Fibroblast of skin of left biceps (primary cell): ENCODE measurements at places on chromosomes 6 and 20.

GRCh38 chr6:150667977-150668716, 68.5 kb downstream of the PLEKHG1 start:
- peak; percentile 51 for DNase-seq

DNA sequence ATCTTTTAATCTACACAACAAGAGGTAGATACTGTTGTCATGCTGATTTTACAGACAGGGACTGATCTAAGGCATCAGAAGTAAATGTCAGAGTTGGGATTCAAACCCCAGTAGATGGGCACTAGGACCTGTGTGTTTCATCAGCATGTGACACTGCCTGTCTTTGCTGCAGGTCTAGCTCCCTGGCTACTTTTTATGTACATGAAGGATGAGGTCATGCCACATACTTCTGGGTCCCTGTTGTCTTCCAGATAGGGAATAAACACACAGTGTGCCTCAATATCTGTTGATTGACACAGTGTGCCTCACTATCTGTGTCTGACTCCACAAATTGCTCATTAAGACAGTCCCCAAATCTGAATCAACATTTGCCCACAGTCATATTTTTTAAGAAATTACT, 106.9 kb downstream of the TFAP2B start:
- DNase-seq: no peak

GRCh38 chr20:53905019-53905819, 165.2 kb downstream of the BCAS1 start:
- no peak for DNase-seq

DNA sequence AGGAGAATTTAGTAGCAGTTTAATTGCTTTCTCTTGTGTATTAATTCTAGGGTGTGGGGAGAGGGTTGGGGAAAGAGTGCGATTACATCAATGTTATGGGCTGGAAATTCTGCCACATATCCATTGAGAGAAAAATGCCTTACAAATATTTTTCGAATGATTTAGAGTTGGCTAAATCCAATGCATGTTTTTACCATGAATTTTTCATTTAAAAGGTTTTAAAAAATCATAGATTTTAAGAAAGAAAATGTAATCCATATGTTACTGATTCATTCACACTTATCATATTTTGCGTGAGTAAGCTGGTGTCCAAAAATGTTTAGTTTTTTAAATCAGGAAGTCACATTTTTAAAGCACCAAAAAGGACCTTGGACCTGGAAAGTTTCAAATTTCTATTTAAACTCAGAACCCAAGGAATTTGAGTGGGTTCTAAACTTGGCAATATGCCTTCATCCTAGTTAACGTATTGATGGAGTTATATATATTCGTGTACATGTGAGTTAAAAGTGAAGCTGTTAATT, 627.4 kb upstream of the CITED2 start:
- peak; percentile 91 for DNase-seq

DNA sequence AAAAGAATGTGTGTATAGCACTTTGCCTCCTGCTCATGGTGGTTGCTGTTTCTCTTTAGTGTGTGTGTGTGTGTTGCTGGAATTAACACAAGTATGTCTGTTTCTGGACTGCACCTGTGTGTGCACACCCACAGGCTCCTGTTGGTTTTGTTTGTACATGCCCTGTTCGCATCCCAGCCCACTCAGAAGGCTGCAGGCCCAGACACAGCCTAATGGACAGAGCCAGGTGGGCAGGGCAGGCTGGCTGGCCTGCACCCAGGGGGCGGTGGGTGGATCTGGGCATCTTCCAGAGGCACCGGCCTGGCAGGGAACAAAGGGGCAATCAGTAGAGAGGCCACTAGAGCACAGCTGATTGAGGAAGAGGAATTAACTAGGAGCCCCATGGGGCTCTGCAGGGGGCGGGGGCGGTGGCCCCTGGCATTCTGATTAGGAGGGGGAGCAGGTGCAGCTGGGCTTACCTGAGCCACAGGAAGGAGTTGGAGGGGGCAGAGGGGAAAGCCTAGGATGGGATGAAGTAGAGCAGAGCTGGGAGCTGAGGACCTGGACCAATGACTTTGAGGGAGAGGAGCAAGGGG, 21.9 kb downstream of the CD40 start:
- no peak for DNase-seq

DNA sequence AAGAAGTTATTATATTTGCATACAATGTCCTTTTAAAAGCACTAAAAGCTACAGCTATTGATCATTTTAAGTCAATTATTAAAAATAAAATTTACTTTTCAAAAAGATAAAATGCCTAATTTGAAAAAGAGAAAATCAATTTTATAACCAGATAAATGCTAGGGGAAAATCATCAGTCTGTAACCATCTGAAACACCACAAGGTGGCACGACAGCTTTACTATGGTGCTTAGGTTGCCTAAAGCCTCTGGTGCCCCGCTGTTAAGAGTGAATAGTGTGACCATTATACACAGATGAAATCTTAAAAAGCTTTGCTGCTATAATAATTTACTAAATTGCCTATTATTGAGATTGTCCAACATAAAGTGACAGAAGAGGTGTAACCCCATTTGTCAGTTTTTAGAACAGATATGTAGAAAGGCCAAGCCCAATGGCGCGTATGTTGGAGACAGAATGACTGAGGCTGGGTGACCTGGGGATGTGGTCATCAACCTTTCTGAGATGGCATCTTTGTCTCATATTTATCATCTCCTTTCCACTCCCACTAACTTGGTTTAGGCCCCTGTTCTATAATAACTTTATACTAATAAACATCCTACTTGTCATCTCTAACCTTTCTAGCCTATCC, 100.8 kb downstream of the MOXD1 start:
- no peak for DNase-seq

GRCh38 chr6:107399935-107400334, 59.4 kb downstream of the PDSS2 start:
- no peak for DNase-seq

DNA sequence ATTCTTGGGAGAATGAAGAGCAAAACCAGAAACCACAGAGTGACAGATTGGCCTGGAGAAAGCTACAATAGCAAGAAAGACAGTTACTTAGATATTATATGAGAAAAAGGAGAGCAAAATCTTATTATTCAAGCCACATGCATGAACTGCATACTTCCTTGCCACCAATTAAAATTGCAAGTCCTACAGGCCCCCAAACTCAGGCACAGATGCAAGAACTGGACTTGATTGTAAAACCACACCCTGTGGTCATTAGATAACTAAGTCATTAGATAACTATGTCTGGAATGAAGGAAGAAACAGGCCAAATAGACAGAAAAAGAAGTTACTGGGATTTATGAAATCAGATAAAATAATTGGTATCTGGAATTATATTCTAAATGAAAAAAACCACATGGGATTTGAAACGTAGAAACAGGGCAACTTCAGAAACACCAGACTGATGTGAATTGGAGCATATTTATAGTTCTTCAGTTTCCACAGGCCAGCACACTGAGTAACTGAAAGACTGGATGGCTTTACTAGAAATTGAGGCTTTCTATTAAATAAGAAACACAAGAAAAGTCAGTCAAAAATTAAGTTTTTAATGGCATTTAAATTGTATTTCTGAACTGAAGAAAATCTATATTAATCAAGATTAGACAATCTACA, 49.4 kb upstream of the CARMIL1 start:
- DNase-seq: peak; percentile 83

DNA sequence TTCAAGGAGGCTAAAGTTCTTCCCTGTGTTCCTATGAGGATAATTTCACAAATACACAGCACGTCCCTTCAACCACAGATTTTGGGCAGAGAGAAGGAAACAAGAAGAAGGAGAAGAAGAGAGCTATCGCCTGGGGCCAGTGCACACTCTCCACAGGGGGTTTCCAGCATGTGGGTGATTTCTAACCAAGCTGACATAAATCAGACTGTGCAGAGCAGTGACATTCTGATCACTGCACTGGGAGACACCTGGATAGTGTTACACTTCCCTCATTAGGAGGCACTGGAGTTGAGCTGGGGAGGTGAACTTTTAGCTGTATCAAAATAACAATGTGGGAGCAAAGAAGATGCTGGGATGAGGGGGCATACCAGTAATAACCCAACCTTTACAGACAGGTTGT, 71.8 kb upstream of the CENPW start:
- no peak for DNase-seq

- no peak for DNase-seq
Measured at GRCh38 chr6:45438849-45439406, 61.2 kb upstream of the SUPT3H start.

DNA sequence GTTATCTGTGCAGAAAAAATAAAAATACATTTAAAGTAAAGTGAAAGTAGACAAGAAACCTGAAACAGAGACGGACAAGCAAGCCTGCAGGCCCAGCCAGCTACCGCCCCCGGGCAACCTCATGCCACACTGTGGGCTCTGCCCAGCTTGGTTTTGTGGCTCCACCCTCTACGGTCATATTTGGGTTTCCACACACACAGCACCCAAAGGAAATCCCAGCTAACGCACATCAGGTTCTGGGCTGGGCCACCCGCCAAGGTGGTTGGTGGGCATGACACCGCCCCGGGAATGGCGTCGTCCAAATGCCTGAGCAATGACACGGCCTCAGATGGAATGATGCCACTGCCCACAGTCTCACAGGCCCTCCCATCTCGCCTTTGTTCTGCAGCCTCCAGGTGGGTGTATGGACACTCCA, 22.9 kb downstream of the FAM110A start:
- no peak for DNase-seq

- DNase-seq: no peak
Measured at GRCh38 chr20:45226287-45226686, 5.1 kb downstream of the SEMG2 start.

DNA sequence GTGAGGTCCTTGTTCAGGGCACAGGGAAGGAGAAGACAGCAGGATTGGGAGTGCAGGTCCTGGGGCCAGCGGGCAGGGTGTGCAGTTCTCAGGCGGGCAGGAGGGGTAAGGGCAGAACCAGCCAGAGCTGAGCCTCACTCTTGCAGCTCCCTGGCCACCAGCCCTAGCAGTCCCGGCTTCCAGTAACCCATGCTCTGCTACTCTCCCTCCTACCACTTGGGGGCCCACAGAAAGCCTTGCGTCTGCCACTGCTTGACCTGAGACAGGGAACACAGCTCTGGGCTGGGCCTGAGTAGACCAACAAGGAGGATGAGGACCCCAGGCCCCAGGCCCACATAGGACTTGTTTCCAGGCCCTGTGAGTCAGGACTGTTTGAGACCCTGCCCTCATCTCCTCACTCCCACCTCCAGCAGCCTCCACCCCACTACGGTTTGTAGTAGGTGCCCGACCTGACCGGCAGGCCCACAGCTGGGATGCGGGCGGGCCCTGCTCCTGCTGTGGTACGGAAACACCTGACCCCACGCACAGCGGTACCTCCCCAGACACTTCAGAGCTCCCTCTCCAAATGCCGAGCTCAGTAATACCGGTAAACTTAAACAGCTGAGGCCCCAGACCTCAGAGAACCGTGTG, 39.2 kb downstream of the KCNK5 start:
- no peak for DNase-seq

- DNase-seq: no peak
Measured at GRCh38 chr20:21713470-21713869, 8.0 kb downstream of the PAX1 start.

- DNase-seq: no peak
Measured at GRCh38 chr6:129481706-129482105, 228.3 kb downstream of the ARHGAP18 start.

DNA sequence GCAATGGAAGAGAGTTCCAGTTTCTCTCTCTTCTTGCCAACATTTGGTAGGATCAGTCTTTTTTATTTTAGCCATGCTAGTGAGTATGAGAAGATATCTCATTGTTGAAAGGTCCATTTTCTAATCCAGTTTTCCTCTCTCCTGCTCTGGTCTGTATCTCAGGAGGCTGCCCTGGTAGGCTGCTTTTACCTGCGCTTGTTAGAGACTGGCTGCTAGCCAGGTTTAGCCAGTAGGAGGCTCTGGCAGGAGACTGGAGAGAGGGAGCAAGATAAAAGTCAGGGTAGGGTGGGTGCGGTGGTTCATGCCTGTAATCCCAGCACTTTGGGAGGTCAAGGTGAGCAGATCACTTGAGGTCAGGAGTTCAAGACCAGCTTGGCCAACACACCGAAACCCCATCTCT, 68.6 kb upstream of the FOXP4 start:
- no peak for DNase-seq

- DNase-seq: no peak
Measured at GRCh38 chr6:163729127-163729872, 314.8 kb downstream of the QKI start.

- no peak for DNase-seq
Measured at GRCh38 chr20:17225851-17226409, 910 bp upstream of the PCSK2 start.

- DNase-seq: no peak
Measured at GRCh38 chr6:88370127-88370710, 204.1 kb upstream of the CNR1 start.

- DNase-seq: no peak
Measured at GRCh38 chr20:57060407-57061050, 205.9 kb downstream of the BMP7 start.

- peak; percentile 4 for DNase-seq
Measured at GRCh38 chr6:160766989-160767646, 65.1 kb downstream of the PLG start.

DNA sequence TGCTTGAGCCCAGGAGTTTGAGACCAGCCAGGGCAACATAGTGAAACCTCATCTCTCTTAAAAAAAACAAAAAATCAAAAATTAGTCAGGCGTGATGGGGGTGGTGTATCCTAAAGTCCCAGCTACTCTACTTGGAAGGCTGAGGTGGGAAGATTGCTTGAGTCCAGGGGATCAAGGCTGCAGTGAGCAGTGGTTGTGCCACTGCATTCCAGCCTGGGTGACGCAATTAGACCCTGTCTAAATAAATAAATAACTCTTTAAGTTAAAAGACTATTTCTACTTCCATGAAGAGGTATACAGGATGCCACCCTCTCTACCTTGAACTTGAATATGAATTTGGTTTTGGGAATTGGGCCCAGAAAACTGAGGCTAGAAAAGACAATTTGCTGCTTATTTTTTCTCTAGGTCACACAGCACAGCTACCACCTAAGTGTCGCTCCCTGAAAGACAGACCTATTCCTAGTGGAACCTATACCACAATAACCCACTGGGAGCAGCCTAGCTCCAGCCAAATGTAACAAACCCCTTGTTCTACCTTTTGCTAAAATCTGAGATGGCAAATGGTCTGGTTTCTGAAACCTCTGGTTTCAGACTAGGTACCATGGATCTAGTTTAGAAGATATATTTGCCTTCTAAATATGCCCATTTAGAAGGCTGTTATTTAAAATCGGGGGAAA, 35.2 kb downstream of the HMGCLL1 start:
- DNase-seq: no peak

DNA sequence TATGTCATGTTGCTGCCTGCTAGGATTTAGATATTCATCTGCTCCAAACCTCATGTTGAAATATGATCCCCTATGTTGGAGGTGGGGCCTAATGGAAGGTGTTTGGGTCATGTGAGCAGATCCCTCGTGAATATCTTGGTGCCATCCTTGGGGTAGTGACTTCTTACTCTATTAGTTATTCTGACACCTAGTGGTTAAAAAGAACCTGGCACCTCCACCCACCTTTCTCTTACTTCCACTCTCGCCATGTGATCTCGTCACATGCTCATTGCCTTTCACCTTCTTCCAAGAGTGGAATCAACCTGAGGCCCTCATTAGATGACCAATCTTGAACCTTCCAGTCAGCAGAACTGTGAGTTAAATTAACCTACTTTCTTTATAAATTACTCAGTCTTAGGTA, 549.4 kb upstream of the SYNCRIP start:
- no peak for DNase-seq
